Stimulated activated CD8-positive, alpha-beta memory T cell treated with anti-CD3 and anti-CD28 coated beads, Interleukin-12 subunit alpha, Interleukin-12 subunit beta, amount 100 ng/mL, for 4 hours (primary cell): ENCODE measurements at places on chromosomes 12 and 14.

DNA sequence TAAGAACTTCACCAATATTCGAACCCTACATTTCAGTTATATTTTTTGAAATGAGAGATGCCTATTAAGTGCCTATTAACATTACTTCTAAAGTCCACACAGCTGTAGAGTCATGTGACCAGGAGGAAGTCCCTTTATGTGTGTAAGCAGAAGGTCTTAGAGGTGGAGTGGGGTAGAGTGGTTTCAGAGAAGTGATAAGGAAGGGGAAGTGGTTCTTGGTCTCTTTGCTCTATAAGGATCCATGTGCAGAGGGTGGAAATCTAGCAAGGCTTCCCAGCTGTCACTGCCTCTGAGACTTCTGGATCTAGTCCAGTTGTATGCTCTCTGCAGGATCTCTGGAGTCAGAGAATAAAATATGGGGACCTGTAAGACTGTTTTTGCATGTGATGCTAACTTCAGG, 673.9 kb downstream of the FLRT2 start:
- DNase-seq: no peak

GRCh38 chr14:58100735-58101368, 51.2 kb downstream of the ARMH4 start:
- no peak for DNase-seq

- DNase-seq: peak; percentile 50
These were observed at the start of gene CARMIL3 for GRCh38 chr14:24051789-24052655. Gene CARMIL3 (plus strand): TSS chr14:24052009. CDS start chr14:24052154, 145 bp downstream.

DNA sequence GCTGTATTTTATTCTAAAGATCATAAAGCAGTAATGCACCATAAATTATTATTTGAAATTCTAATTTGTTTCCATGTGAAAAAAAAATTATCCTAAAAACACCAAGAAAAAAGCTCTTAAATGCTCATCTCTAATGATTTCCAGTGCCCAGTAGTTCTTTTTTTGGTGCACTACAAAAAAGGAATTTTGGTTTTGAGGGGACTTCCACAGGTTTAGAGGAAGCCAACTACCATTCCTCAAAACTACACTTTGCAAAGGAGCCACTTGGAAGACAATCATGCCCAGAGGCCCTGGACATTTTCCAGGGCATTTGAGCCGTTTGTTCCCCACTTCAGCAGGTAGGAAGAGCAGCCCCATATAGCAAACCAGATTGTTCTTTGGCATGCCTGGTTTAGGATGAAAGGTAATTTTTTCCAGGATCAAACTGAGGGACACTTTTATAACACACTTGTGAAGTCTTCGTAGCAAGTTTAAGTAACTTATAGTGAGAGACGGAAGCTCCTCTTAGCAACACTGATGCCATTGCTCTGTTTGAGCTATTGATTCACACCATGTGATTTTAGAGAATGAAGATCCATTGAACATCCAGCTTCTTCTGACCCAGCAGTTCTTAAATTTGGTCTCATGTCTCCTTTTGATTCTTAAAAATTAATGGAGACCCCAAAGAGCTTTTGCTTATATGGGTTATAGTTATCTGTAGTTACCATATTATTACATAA, 187.9 kb downstream of the ETV6 start:
- no peak for DNase-seq

GRCh38 chr14:33134975-33135374, 196.3 kb downstream of the NPAS3 start:
- DNase-seq: no peak

GRCh38 chr12:106915635-106916026, 40.1 kb upstream of the TMEM263 start:
- DNase-seq: no peak

DNA sequence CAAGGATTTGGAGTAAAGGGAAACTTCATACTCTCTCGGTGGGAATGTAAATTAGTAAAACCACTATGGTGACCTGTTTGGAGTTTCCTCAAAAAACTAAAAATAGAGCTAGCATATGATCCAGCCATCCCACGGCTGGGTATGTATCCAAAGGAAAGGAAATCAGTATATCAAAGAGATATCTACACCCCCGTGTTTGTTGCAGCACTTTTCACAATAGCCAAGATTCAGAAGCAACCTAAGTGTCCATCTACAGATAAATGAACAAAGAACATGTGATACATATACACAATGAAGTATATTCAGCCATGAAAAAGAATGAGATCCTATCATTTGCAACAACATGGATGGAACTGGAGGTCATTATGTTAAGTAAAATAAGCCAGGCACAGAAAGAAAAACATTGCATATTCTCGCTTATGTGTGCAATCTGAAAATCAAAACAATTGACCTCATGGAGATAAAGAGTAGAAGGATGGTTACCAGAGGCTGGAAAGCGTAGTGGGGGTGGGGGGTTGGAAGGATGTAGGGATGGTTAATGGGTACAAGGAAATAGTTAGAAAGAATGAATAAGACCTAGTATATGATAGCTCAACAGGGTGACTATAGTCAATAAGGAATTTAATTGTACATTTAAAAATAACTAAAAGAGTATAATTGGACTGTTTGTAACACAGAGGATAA, 468.0 kb downstream of the BCAT1 start:
- no peak for DNase-seq

GRCh38 chr12:62799126-62799736, 135.7 kb downstream of the PPM1H start:
- no peak for DNase-seq

DNA sequence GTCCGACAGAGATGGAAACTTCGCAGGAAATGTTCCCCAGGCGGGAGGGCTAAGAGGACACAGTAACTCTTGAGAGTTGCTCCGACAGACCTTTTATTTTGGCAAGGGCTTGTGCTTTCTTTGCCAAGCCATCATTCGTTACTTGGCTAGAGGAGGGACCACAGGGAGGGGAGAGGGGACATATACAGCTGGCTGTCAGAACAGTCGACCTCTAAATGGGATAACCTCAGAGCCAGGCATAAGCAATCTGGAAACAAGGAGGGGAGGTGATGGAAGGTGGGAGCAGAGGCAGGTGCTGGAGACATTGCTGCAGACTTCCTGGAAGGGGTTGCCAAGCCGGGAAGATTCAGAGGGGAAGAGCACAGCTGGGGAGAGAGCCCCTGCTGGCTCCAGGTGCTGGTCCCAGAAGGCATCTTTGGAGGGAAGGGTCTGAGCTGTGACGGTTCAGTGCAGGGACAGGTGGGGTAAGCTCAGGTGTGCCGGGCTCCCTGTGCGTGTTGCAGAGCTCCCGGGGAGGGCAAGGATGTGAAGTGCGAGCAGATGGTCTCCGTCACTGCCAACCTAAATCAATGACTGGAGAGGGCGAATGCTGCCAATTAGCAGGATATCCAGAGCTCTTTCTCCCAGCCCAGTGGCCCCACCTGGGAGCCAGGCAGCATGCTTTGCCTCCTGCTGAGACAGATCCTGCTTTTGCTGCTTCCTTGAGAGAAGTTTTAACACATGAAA, 50.1 kb downstream of the CHST11 start:
- no peak for DNase-seq

GRCh38 chr12:79949098-79949497, 14.2 kb upstream of the PPP1R12A start:
- no peak for DNase-seq

GRCh38 chr14:34867199-34867598, 8.0 kb downstream of the BAZ1A start:
- DNase-seq: no peak

DNA sequence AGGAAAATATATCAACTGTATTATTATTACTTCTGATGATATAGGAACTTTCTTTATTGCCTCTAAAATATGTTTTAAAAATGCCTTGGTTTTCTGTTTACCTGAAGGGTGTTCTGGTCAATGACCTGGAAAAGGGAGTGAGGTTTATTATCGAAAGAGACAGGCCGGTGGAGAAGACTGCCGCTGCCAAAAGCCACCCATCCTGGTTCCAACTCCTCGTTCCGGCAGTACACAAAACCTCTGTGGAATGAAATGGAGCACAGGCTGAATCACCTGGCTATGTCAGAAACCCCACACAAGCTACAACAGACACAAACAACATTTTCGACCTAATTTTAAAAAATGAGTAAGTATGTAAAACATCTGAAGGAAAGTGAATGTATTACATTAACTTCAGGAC, 73.6 kb downstream of the HECTD4 start:
- no peak for DNase-seq

DNA sequence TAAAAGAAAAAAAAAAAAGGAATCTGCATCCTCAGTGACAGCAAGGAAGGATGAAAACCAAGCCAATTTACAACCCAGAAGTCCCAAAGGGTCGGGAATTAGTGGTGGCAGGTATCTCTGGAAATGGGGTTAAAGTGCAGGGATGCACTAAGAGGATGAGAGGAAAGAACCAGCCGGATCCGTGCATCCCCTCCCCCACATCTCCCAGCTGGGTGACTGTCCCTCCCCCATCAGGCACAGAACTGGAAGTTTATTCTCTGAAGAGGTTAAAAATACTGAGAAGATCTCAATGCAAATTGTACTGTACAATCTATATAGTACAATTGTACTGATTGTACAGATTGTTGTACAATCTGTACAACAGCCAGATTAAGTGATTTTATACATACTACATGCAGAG, 15.4 kb downstream of the CLMN start:
- DNase-seq: no peak

GRCh38 chr14:90995785-90996184, 64.7 kb downstream of the RPS6KA5 start:
- DNase-seq: no peak

DNA sequence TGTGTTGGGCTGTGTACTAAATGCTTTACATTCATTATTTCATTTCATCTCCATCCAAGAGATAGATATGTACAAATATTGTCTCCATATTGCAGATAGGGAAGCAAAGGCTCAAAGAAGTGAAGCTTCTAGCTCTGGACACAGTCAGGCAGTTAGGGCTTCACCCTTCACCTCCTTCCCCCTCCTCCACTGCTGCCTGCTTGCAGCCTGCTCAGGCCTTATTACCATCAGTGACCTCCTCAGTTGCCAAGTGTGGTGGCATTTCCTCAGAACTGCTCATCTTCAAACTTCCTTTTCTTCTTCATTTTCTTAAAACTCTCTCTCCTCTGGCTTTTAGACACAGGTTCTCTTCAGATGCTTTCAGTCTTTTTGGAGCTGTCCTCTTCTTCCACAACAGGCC, 4.7 kb upstream of the GPATCH2L start:
- DNase-seq: no peak

DNA sequence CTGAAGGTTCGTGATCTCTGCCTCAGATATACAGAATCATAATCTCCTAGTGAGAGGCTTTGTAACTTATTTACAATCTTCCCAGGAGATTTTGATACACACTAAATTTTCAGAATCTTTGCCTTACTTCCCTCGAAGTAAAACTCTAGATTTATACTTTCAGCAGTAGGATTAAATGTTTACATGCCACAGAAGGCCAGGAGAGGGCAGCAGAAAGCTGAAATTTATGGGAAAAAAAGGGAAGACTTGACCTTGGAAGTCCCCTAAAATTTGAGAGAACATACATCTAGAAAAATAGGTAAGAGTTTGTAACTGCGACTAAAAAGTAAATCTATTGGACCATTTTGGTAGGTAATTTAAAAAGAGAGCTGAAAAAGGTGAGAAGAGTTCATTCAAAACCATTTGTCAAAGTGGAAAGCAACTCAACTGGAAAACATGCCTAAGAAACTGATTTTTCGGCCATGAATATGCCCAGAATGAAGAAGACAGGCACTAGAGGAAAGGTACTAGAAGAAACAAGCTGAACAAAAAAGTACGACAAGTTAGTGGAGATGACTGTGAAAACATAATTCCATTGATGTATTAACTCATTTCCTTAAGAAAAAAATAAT, 242.0 kb upstream of the MDGA2 start:
- no peak for DNase-seq

GRCh38 chr12:85280984-85281630, 1.1 kb downstream of the ALX1 start:
- DNase-seq: no peak

DNA sequence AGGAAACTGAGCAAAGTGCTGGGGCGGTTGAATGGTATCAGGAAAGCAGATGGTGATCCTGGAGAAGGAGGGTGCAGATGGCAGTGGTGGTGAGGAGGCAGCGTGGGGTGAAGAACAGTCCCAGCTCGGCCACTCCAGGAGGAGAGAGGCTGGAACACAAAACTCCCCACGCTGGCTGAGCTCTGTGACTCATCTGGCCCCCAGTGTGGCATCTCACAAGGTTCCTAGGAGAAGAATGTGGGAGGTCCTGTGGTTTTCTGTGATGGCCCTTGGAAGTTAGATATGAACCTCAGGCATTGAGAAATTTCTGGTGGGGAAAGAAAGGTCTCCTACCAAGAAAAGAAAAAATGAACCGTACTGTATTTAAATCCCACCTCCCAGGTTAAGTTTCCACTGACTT, 8.0 kb upstream of the NRXN3 start:
- no peak for DNase-seq

DNA sequence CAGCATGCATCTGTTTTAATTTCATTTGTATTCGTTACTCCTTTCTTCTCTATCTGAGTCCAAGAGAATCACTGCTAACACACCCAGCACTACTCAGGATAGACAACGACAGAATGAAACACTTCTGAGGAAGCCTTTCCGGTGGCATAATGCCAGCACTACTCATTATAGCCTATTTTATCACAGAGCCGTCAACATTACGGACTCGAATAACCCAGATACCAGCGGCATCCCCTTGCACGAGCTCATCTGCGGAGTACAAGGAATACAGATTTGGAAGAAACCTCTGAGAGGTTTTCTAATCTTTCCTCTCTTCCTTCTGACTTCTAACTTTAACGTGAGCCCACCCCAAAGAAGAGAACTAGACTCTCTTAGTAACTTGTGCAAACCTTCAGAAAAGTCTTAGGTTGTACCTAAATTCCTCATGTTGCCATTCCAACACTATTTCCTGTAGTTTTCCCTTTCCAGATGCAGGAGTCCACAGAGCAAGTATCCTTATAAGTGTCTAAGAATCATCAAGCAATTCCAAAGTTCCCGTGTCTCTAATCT, 248.1 kb downstream of the APAF1 start:
- DNase-seq: no peak

DNA sequence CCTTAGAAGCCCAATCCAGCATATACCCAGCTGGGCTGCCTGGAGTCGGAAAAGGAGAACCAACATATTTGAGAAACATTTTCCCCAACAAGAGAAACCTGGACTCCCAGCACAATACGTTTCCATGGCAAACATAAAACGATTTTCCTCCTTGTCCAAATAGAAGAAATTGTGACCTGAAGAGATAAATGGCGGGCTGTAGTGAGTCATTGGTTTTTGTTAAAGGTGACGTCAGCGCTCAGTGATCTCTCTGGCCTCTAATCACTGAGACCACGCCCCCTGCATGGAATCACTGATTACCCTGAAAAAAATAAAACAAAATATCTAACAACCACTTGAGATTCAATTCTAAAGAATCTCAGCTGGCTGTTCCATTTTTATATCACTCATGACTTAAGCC, 6.0 kb downstream of the CCDC60 start:
- DNase-seq: no peak

DNA sequence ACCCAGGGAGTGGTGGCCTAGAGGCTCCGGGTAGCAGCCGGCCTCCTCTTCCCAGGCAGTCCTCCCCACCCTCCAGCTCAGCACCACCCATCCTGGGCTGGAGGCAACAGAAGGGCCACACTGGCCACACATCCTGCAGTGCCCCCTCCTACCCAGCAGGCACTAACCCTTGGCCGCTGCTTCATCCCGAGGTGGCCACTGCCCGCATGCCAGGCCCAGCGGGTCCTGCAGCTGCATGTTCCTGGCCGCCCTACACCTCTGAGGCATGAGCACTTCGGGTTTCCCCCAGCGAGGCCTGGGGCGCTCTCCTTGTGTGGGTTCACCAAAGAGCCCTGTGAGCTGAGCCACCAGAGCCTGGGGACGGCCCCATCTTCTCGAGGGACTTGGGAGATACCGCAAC, 61.4 kb downstream of the CCNK start:
- no peak for DNase-seq

GRCh38 chr14:86012461-86012860, 482.5 kb downstream of the FLRT2 start:
- no peak for DNase-seq
